Stimulated activated CD4-positive, alpha-beta T cell treated with anti-CD3 and anti-CD28 coated beads, Interleukin-1b, Interleukin-23, amount 100 ng/mL, for 4 hours (primary cell): ENCODE measurements at places on chromosomes 7 and 10.

DNA sequence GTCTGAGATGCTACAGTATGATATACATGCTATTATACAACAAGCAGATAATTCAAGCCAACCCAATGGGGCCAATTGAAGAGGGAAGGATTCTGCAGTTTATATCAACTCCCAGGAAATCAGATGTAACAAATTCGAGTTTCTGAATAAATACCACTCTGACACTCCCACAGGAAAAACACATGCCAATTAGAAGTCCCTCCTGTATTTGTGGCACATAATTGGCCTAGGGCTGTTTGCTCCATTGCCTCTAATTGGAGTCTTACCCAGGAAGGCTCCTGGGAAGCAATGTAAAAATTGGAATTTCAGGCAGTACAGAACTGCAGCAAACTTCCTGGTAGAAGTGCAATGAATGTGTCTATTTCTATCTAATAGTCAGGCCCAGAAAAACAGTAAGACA lies 4.7 kb downstream of the PPA1 start:
- no peak for DNase-seq

- no peak for DNase-seq
These were observed 12.7 kb downstream of the XRCC2 start for GRCh38 chr7:152663148-152663740.

GRCh38 chr10:126732308-126732707 lies 61.8 kb upstream of the C10orf90 start:
- no peak for DNase-seq

- DNase-seq = no peak
These were observed 25.2 kb upstream of the PLCE1 start for GRCh38 chr10:93968540-93968945.

- DNase-seq = no peak
These were observed 143.4 kb downstream of the TCF7L2 start for GRCh38 chr10:113093188-113094113.

- no peak for DNase-seq
These were observed 45.8 kb upstream of the INSIG1 start for GRCh38 chr7:155251831-155252230.

DNA sequence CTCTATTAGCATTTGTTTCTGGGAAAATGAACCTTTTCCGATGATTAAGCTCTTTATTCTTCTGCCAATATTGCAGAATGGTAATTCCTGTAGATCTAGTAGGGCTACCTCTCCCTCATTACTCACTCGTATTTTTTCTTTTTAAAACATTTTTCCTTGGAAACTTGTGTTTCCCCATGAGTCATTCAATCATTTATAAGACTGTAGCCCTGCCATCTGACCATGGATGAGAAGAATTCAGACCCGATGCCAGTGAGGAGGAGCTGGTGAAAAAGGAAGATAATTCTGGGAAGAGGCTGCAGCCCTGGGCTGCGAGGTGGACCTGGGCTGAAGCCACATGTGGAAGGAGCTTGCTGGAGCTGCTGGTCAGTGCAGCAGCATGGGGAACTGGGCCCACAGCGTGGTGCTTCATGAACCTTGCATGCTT lies 242.8 kb downstream of the KLF6 start:
- no peak for DNase-seq

- peak; percentile 21 for DNase-seq
These were observed 7.2 kb upstream of the MBL2 start for GRCh38 chr10:52779541-52780390.

DNA sequence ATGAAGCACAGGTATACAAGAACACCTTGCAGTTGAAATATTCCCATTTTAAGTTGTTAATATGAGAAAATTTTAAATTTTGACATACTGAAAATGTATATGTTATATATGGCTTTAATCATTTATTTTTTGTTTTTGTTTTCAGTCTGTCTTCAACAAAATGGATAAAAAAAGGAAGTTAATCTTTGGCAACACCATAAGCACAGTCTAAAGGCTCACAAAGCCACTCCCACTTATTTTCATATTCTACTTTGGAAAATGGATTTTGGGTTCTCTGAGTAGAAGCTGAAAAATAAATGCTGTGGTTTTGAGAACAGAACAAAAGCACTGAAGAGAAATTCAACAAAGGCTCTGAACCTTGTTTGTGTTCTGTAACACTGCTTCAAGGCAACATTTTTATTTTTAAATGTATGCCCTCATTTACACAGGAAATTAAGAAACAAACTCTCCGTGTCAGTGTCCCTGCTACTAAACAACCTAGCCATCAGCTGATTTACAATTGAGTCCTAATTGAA lies 81.3 kb upstream of the LRRN3 start:
- no peak for DNase-seq
